Anterior cingulate cortex (tissue), 58 donors: ENCODE measurements at places on chromosomes 5 and 9.

- DNase-seq = no peak
Observed at GRCh38 chr5:167602067-167602466, 689.4 kb upstream of the WWC1 start.

DNA sequence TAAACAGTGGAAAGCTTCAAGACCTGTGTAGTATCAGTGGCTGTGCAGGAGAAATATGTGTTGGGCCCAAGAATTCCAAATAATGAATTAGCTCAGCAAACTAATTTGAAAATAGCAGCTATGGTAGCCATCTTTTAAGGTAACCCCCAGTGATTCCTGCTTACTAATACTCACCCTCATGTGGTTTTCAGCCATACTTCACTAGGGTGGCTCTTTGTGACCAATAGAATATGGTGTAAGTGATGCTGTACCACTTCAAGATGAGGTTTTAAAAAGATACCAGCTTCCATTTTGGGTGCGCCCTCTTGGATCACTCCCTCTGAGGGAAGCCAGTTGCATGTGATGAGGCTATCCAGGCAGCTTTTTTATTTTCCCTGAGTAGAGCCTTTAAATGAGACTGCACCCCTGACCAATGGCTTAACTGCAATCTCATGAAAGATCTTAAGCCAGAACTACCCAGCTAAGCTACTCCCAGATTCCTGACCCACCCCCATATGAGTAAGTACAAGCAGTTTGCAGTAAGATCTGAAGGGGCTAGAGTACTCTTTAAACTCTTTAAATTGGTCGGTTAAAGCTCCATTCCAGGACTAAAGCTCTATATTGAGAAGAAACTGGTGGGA is 58.3 kb downstream of the UHRF2 start:
- no peak for DNase-seq

GRCh38 chr5:93196986-93197385 is 384.0 kb downstream of the NR2F1-AS1 start:
- DNase-seq = no peak

DNA sequence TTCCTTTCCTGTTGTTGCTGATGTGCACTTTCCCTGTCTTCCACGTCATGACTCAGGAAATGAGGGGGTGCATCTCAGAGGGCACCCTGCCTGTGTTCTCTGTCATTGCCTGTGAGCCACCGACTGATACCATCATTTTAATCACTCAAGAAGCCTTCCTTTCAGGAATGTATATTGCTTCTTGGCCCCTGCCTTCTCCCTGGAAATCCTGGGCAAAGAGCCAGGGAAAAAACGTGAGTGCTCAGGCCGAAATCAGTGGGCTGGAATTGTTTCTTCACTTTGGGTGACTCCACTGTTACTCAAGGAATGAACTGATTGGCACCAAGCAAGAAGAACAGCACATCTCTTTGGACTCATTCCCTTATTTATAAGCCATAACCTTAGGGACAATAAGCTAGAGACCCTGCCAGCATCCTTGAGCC is 126.1 kb downstream of the SNX18 start:
- no peak for DNase-seq

DNA sequence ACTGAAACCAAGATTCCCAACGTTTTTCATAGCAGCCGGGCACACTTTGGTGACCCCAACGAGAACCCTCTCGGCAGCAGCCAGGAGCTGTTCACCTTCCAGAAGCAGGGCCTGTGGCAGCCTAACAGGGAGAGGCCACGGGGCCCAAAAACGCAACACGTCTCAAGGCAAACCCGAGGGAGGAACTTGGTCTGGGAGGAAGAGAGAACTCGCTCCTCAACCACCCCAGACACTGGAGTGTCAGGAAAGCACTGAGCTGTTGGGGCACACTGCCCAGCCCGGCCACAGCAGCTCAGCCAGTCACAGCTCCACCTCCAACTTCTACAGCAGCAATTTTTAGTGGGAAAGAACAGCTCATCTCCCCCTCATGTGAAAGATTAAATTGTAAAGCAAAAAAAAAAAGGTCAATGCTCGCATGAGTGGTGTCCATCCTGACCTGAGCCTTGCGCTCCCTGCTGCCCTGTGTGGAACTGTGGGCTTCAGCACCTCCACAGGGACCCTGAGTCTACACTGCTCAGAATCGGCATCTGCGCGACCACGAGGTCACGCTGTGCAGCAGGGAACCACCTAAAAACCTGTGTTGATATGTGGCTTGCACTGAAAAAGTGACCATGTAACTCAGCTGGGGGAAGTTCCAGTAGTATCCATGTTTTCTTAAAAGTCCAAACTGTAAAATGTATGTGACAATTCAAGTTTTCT is 55.0 kb downstream of the IPPK start:
- DNase-seq = no peak

GRCh38 chr9:86069206-86069869 is 30.0 kb downstream of the GOLM1 start:
- no peak for DNase-seq

GRCh38 chr9:102434545-102434944 is 560.6 kb upstream of the CYLC2 start:
- no peak for DNase-seq

GRCh38 chr5:68271124-68271523 is 55.6 kb downstream of the PIK3R1 start:
- DNase-seq = no peak

DNA sequence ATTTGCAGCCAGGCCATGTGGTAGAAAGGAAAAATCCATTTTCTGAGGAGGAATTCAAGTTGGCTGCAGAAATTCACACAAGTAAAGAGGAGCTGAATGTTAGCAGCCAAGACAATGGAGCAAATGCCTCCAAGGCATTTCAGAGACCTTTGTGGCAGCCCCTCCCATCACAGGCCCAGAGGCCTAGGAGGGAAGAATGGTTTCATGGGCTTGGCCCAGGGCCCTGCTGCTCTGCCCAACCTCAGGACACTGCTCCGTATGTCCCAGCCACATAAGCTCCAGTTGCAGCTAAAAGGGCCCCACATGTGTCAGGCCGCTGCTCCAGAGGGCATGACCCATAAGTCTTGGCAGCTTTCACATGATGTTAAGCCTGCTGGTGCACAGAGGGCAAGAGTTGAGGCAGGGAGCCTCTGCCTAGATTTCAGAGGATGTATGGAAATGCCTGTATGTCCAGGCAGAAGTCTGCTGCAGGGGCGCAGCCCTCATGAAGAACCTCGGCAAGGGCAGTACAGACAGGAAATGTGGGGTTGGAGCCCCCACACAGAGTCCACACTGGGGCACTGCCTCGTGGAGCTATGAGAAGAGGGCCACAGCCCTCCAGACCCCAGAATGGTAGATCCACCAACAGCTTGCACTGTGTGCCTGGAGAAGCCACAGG is 144.2 kb upstream of the EPB41L4A start:
- DNase-seq = no peak

DNA sequence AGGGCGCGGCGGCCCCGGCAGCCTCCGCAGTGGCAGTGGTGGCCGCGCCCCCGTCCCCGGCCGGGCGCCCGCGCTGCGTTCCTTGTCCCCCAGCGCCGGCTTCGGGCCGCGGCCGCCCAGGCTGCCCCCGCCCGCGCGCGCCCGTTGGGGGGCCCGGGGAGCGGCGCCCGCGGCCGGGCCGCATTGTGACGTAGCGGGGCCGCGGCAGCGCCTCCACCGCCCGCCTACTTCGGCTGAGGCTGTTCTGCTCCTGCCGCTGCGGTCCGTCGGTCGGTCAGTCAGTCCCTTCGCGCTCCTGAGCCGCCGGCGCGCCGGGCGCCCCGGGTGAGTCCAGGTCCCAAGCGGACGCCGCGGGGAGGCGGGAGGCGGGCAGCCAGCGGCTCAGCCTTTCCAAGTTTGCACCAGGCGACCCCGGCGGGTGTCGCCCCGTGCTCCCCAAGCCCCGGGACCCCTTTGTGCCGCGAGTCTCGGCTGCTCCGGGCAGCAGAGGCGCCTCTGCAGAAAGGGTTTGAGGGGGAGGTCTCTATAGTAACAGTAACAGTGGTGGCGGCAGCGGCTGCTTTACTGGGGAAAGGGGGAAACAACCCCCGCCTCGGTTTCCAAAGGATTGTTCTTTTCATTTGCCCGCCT is at the start of gene SNCAIP:
Gene SNCAIP, plus strand, starts transcription at position 277 of the 630 bp plus-strand sequence. CDS start 78,898 bp downstream, outside the sequence.
- DNase-seq = peak; percentile 43

- no peak for DNase-seq
Observed at GRCh38 chr9:71897577-71897976, 13.4 kb downstream of the ABHD17B start.

GRCh38 chr9:83940590-83941303 is 19.5 kb upstream of the KIF27 start:
- DNase-seq = no peak

GRCh38 chr9:106927916-106928315 is 65.0 kb downstream of the ZNF462 start:
- no peak for DNase-seq

GRCh38 chr9:117375956-117376355 is 38.9 kb downstream of the ASTN2 start:
- no peak for DNase-seq

DNA sequence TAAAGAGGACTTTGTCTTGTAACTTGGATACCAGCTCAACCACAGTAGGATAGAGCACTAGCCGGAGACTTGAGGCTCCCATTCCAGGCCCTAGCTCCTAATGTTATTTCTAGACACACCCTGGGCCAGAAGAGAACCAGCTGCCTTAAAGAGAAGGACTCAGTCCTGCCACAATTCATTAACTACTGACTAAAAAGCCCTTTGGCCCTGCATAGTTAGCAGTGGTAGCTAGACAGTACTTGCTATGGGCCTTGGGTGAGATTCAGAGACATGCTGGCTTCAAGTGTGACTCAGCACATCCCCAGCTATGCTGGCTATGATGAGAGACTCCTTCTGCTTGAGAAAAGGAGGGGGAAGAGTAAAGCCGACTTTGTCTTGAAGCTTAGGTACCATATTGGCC is 47.3 kb downstream of the TMEM167A start:
- no peak for DNase-seq

GRCh38 chr9:27619743-27620142 is 46.5 kb upstream of the C9orf72 start:
- no peak for DNase-seq

- DNase-seq = no peak
Observed at GRCh38 chr9:8304720-8305119, 505.1 kb upstream of the DMAC1 start.

DNA sequence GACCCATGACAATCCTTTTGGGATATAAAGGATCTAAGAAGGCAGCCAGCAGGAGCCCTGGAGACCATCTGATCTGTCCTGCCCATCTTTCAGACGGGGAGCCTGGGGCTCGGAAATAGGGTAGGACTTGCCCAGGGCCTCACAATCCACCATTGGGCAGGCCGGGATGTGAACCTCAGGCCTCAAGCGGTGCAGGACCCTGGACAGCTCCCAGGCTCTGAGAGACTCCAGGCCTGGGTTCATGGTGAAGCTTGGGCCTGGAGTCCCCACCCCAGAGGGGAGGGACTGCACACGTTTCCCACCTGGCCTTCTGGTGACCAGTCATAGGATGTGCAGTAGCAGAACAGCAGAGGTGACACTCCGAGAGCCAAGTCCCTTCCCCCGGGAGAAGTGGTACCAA is 36.6 kb upstream of the RAPGEF1 start:
- no peak for DNase-seq

DNA sequence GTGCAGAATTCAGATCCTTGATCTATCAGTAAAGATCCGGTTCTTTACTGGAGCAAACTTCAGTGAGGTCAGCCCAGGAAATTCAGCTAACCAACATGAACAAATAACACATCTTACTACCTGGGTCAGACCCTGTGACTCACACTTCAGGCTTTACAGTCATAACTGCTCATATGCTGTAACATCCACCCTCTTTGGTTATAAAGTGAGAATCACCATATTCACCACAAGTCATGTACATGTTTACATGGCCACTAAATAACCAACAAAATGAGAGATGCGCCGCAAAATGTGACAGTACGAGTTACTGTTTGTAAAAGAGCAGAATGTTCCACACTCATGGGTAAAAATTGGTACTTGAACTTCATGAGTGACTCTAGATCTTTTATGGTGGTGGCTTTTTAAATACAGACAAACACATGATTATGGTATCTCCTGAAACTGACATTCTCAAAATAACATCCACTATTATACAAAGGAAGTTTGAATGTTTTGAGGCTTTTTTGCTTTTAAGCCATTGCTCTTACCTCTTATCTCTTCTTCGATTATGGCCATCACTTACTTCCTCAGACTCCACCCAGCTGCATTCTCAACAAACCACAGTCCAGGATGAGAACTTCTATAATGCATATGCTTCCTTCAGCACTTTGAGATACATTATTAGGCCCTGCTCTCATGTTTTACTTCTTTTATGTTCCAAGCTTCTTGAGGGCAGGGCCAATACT is 516.6 kb downstream of the RAB3C start:
- DNase-seq = no peak

- DNase-seq = no peak
Observed at GRCh38 chr5:139809331-139809810, 13.8 kb downstream of the PSD2 start.

- no peak for DNase-seq
Observed at GRCh38 chr9:93254806-93255493, 71.0 kb downstream of the WNK2 start.

GRCh38 chr5:399296-400281 is 43.4 kb upstream of the EXOC3 start:
- peak; percentile 19 for DNase-seq

DNA sequence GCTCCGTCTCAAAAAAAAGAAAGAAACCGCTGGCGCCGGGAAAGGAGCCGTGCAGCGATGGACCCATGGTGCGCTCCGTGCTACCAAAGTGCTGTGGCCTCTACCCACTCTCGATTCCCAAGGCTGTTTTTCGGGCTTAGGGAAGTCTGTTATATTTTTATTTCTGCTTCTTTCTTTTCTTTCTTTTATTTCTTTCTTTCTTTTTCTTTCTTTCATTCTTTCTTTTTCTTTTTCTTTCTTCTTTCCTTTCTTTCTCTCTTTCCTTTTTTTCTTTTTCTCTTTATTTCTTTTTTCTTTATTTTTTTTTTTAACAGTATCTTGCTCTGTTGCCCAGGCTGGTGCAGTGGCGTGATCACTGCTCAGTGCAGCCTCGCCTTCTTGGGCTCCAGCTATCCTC is 87.5 kb downstream of the ANXA2R start:
- DNase-seq = no peak

DNA sequence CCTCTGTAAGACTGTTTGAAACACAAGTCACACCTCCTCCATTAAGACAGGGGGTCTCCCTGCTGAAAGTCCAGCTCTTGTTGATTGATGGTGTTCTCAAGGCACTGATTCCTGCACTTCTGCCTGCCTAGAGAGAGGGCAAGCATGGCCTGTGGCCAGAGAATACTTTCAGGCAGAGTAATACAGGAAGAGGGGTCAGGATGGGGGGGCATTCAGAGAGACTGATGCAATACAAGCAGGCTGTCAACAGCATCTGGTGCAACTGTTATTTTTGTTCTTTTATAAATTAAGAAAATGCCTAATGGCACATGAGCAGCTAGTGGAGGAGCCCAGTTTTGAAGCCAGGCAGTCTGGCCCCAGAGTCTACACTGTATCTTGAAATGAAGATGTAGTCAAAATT is 302.2 kb downstream of the DIRAS2 start:
- no peak for DNase-seq

GRCh38 chr5:147869112-147869511 is 9.4 kb upstream of the SCGB3A2 start:
- DNase-seq = no peak

DNA sequence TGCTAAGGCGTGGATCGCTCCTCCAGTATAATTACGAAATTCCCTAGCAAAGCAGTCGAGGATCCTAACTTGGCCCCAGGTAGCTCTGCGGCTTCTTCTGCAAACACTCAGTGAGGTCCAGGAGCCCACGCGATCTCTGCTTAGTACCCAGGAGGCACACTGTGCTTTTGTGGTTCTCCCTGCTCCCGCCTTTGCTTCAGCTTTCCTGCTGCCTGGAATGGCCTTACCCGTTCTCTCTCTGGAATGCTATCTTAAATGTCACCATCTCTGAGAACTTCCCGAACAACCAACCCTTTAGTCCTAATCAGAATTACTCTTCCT is 639 bp downstream of the INVS start:
- no peak for DNase-seq

GRCh38 chr5:172635038-172635437 is 6.0 kb upstream of the NEURL1B start:
- no peak for DNase-seq
